ENCODE measurements at places on chromosomes 5 and 9. TPM values are rescaled to one million over a fixed set of nuclear protein-coding genes. Genes with fewer than 3 reads are reported as not detected.

SLIT3 gene
- total RNA-seq, result 69.6 TPM

- DNase-seq, result no peak
- H3K27me3 ChIP-seq, result no peaks in the 10 kb centered on the region
- peaks cover 35% of the 10 kb centered on the region for H3K36me3 ChIP-seq
- H3K4me3 ChIP-seq, result no peak overlapping the region
- H3K4me1 ChIP-seq, result no peaks in the 10 kb centered on the region
These were observed 63.6 kb downstream of the NUP214 start for GRCh38 chr9:131188976-131189375.

ZBTB26 gene
- total RNA-seq, result 13.2 TPM

DNA sequence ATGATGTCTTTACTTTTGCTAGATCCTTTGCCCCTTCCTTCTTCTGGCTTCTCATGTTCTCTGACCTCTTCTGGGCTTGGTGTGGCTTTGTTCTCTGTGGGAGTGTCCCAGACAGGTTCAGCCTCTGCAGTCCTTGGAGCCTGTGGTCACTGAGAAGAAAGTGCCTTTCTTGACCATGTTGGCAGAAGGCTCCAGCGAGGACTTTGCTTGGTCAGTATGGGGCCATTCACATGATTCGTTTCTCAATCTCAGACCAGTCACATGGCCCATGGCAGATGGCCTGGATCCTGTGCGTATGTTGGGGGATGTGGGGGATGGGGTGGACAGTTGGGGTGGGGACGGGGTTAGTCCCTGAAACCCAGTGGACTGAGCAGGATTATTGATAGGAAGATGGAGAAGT is 274.1 kb downstream of the ARHGAP26 start:
- no peaks in the 10 kb centered on the region for H3K36me3 ChIP-seq
- H3K27ac ChIP-seq, result no peak overlapping the region
- DNase-seq, result no peak

FOXD4L4 gene
- 0.33 TPM for total RNA-seq

- peaks cover 18% of the 10 kb centered on the region for H3K4me1 ChIP-seq
- peak overlapping the region; percentile 88 for H3K27ac ChIP-seq
- H3K4me3 ChIP-seq, result no peak overlapping the region
- no peaks in the 10 kb centered on the region for H3K36me3 ChIP-seq
- peaks cover 44% of the 10 kb centered on the region for H3K27me3 ChIP-seq
These were observed 1.6 kb upstream of the ANXA2R start for GRCh38 chr5:43041669-43042175.

DNA sequence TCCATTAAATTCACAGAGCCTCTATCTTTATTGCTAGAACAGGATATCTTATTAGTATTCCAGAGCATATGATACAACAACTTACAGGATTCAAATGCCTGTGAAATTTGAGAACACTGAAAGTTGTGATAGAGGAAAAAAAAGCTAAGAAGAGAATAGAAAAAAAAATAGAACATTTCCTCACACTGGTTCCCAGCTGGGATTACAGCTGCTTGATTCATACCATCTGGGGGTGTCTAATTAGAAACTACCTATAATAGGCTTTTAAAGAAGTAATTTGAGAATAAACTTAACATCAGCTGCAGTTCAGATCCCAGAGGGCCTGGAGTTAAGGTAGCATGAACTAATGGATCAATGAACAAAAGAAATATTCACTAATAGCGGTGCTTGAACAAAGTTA is 922.0 kb downstream of the CDH12 start:
- no peaks in the 10 kb centered on the region for H3K27me3 ChIP-seq
- no peaks in the 10 kb centered on the region for H3K4me1 ChIP-seq
- H3K27ac ChIP-seq, result no peak overlapping the region
- DNase-seq, result no peak
- H3K4me3 ChIP-seq, result no peak overlapping the region

DNA sequence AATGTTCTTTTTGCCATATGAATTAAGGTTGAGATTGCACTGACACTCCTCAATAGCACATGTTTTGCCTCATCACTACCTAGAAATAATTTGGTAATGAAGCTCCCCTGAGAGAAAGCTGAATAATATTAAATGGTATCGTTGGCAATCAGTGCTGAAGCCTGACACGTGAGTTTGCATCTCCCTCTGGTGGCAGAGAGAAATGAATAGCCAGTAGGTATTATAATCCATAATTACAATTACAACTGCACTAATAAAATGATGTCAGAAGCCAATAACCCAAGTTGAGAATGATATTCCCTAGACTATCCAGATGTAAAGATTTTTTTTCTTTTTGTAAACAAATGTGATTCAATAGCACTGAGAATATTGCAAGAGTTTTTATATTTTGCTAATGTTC is 700.3 kb downstream of the PTPRD start:
- DNase-seq, result no peak
- no peak overlapping the region for H3K27ac ChIP-seq
- no peaks in the 10 kb centered on the region for H3K36me3 ChIP-seq
- no peaks in the 10 kb centered on the region for H3K4me1 ChIP-seq
- H3K27me3 ChIP-seq, result no peaks in the 10 kb centered on the region
- H3K4me3 ChIP-seq, result no peak overlapping the region

- DNase-seq, result no peak
- H3K27ac ChIP-seq, result no peak overlapping the region
- no peaks in the 10 kb centered on the region for H3K36me3 ChIP-seq
- H3K27me3 ChIP-seq, result no peaks in the 10 kb centered on the region
- no peaks in the 10 kb centered on the region for H3K4me1 ChIP-seq
These were observed 207.2 kb downstream of the NFIB start for GRCh38 chr9:14106699-14107098.

- H3K27ac ChIP-seq, result no peak overlapping the region
- H3K4me1 ChIP-seq, result peaks cover 6% of the 10 kb centered on the region
- no peak for DNase-seq
- no peaks in the 10 kb centered on the region for H3K27me3 ChIP-seq
- H3K36me3 ChIP-seq, result no peaks in the 10 kb centered on the region
These were observed 1.9 kb downstream of the SLC36A1 start for GRCh38 chr5:151449297-151449696.

MELK gene
- 0.67 TPM for total RNA-seq

DNA sequence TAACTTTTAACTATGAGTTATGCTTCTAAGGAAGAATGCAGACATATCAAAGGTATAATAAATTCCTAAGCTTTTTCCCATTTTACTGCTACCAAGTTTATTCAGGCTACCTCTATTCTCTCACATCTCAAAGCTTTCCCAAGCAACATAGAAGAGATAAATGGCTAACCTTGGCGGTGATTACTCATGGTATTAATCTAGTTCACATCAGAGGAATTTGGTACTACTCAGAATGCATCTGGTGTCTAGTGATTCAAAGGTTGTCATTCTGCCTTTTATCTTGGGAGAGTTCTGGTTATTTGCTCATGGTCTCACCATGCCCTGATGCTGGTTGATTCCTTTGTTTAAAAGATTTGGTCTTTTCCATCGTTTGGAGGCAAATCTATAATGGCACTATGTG is 182.7 kb downstream of the TAF11L14 start:
- no peak overlapping the region for H3K27ac ChIP-seq
- no peaks in the 10 kb centered on the region for H3K36me3 ChIP-seq
- DNase-seq, result no peak
- no peaks in the 10 kb centered on the region for H3K4me1 ChIP-seq

GAPT gene
- 0.45 TPM for total RNA-seq

GRCh38 chr5:140342287-140342686 is 4.1 kb downstream of the HBEGF start:
- H3K36me3 ChIP-seq, result no peaks in the 10 kb centered on the region
- no peak for DNase-seq
- H3K4me1 ChIP-seq, result peaks cover 37% of the 10 kb centered on the region
- H3K27me3 ChIP-seq, result no peaks in the 10 kb centered on the region

GRCh38 chr5:10745133-10745532 is 15.9 kb downstream of the DAP start:
- no peaks in the 10 kb centered on the region for H3K27me3 ChIP-seq
- H3K27ac ChIP-seq, result no peak overlapping the region
- no peak for DNase-seq
- peaks cover 6% of the 10 kb centered on the region for H3K36me3 ChIP-seq

RELL2 gene
- total RNA-seq, result 3.8 TPM

GRCh38 chr5:16508730-16509531 is 43.3 kb upstream of the ZNF622 start:
- DNase-seq, result peak; percentile 91
- H3K4me1 ChIP-seq, result peaks cover 19% of the 10 kb centered on the region
- H3K36me3 ChIP-seq, result no peaks in the 10 kb centered on the region
- peak overlapping the region; percentile 94 for H3K27ac ChIP-seq

GRCh38 chr5:93570294-93571113 is 10.5 kb downstream of the NR2F1-AS1 start:
- H3K4me3 ChIP-seq, result no peak overlapping the region
- peaks cover 12% of the 10 kb centered on the region for H3K4me1 ChIP-seq
- H3K27ac ChIP-seq, result no peak overlapping the region
- DNase-seq, result no peak

DNA sequence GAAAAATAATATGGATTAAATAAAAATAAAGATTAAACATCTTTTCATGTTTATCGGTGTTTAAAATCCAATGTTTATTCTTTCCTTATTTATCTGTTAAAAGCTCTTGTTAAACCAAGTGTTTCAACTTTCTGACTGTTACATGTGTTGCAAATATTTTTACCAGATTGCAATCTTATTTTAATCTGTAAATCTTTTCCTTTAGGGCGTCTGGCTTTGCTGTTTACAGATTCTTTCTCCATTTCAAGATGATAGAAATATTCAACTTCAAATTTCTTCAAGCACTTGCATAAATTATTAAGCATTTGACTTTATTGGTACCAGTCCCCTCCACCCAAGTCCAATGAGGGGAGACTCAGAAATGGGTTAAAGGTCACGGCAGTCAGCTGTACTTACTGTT is 16.9 kb upstream of the ABCA1 start:
- H3K27me3 ChIP-seq, result no peaks in the 10 kb centered on the region
- no peaks in the 10 kb centered on the region for H3K36me3 ChIP-seq
- no peak overlapping the region for H3K4me3 ChIP-seq
- no peak overlapping the region for H3K27ac ChIP-seq

GRCh38 chr5:155978850-155979249 is 348.1 kb upstream of the SGCD start:
- H3K27me3 ChIP-seq, result no peaks in the 10 kb centered on the region
- peaks cover 14% of the 10 kb centered on the region for H3K4me1 ChIP-seq
- no peak overlapping the region for H3K27ac ChIP-seq
- no peaks in the 10 kb centered on the region for H3K36me3 ChIP-seq
- H3K4me3 ChIP-seq, result no peak overlapping the region

GRCh38 chr9:70954126-70954525 is 167.3 kb downstream of the TRPM3 start:
- H3K27me3 ChIP-seq, result no peaks in the 10 kb centered on the region
- no peak overlapping the region for H3K27ac ChIP-seq

LTC4S gene
- total RNA-seq, result 9.6 TPM

REEP5 gene
- 229 TPM for total RNA-seq

- H3K4me1 ChIP-seq, result no peaks in the 10 kb centered on the region
- no peaks in the 10 kb centered on the region for H3K27me3 ChIP-seq
- H3K27ac ChIP-seq, result no peak overlapping the region
- H3K36me3 ChIP-seq, result no peaks in the 10 kb centered on the region
These were observed 320.2 kb upstream of the NREP start for GRCh38 chr5:112077180-112077579.

- no peaks in the 10 kb centered on the region for H3K27me3 ChIP-seq
- H3K4me1 ChIP-seq, result peaks cover 7% of the 10 kb centered on the region
- no peak overlapping the region for H3K27ac ChIP-seq
- DNase-seq, result no peak
These were observed 60.2 kb downstream of the OSTF1 start for GRCh38 chr9:75148561-75148960.

DNA sequence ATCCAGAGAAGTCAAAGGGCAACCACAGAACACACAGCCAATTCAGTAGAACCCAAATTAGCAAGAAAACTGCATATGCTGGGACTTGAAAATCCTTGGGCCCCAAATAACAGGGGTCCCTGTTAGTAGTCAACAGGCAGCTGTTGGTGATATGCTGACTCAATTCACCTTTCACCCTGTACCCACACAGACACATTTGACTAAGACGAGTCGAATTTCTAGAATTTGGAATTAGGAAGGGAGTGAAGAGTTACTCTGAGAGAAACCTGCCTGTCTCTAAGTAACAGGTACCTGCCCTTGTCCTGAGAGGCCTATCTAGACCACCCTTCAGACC is 821 bp upstream of the VCP start:
- H3K4me1 ChIP-seq, result peaks cover 30% of the 10 kb centered on the region
- H3K27ac ChIP-seq, result peak overlapping the region; percentile 50
- peaks cover 2% of the 10 kb centered on the region for H3K36me3 ChIP-seq
- H3K27me3 ChIP-seq, result no peaks in the 10 kb centered on the region
- no peak for DNase-seq

DNA sequence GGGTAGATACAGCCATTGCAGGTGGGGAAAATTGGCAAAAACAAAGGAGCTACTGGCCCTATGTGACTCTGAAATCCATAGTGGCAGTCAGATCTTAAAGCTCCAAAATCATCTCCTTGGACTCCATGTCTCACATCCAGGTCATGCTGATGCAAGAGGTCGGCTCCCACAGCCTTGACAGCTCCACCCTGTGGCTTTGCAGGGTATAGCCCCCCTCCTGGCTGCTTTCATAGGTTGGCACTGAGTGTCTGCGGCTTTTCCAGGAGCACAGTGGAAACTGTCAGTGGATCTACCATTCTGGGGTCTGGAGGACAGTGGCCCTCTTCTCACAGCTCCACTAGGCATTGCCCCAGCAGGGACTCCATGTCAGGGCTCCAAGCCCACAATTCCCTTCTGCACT is 1190.1 kb downstream of the CDH12 start:
- no peaks in the 10 kb centered on the region for H3K36me3 ChIP-seq
- no peak overlapping the region for H3K27ac ChIP-seq
- no peaks in the 10 kb centered on the region for H3K4me1 ChIP-seq

Data from thyroid gland (tissue), 4 donors.